ENCODE measurements at places on chromosomes 3 and 15.
A peak's percentile ranks its signal among the peaks of the same experiment; 100 is the strongest.

DNA sequence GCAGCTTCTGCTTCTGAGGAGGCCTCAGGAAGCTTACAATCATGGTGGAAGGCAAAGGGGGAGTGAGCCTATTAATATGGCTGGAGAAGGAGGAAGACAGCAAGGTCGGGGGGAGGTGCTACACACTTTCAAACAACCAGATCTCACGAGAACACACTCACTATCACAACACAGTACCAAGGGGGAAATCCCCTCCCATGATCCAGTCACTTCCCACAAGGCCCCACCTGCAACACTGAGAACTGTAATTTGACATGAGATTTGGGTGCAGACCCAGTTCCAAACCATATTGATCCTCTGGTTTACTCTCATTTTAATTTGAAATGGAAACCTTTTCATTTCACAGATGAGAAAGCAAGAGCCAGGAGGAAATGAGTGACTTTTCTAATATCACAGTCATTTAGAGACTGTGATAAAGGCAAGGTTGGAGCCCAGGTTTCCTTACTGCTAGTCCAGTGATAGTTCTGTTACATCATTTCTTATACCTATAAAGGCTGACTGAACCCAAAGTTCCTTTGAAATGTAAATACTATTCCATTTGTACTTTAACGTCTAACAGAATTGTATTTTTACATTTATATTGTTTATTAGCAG, 105.8 kb upstream of the GAP43 start:
- DNase-seq: no peak

DNA sequence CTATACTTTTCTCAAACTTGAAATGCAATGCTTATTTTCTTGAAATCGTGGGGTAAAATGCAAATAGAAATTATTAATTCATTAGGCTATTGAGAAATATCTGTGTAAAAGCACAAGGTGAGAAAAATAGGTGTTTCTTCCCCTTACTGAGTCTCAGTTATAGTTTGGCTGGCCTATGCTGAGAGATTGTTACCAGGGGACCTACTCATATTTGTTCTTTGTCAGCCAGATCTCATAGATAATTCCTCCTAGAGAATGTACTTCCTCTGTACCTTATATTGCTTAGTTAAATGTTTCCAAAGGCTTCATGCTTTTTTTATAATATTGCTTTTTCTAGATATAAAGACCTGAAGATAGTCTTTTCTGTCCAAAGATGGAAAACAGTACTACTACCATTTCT, 60.0 kb upstream of the TRPC1 start:
- no peak for DNase-seq

DNA sequence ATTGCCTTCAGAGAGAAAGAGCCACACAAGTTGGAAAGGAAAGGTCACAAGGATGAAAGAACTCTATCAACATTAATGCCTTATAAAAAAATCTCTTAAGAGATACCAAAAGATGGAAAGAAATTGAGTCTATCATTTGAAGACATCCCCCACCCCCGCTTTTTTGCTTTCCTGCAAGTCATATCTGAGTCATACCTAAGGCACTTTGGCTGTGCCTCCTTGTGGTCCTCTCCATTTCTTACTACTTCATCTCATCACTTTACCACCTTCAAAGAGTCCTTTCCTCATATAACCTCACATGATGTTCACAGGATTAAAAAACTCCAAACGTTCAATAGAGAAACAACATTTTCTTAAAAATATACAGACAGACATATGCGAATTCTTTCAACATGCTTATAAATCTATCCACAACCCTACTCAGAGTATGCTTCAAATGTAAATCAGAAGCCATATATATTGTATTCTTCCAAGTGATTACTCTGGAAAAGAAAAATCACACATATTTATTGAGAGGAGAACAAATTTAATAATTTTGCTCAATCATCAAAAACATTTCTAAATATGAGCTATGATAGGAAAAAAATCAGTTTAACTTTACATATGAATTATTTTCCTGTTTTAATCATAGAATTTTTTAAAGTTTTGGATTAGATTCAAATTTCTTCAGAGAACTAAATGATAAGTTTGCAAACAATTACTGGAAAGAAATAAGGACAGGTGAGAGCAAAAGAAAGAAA, 1003.9 kb upstream of the CFAP20DC start:
- DNase-seq: peak; percentile 38

GRCh38 chr3:142046320-142047020, 102.9 kb downstream of the TFDP2 start:
- DNase-seq: no peak

DNA sequence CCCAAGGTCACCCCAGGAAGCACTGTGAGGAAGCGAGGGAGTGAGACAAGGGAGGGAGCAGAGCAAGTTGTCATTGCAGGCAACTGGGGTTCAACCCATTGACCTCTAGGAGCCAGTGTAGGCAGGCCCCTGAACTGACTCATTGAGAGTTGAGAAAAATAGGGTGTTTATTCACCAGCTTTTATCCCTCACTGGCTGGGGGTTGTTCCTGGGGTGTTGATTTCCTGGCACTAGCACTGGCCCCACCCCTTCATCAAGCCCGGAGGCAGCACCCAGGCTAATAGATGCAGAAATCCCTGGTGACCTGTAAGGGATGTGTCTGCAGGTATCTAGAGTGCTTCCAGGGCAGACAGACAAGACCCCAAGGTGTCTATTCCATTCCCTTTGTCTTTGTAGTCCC, 183.9 kb downstream of the ARRDC4 start:
- no peak for DNase-seq

GRCh38 chr3:144361002-144361401, 389.4 kb downstream of the DIPK2A start:
- DNase-seq: no peak

DNA sequence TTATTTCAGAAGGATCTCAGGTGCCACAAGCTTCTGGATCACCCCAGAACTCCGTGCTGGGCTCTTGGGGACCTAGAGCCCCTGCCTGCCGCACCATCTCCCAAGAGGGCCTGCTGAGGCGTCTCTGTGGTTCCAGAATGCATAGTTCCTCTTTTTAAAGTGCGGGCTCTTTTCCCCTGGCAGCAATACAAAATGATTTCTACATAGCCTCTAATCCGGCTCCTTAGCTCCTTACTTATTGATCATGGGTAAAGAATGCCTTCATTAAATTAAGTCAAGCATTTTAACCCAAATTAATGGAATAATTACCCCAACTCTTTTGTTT, 121.9 kb downstream of the ATP10A start:
- no peak for DNase-seq
